NCI-H1417 treated with DMSO at 0.1 percent for 48 hours (cell line): ENCODE measurements at places on chromosomes 5 and 9.

- DNase-seq: no peak
Observed at GRCh38 chr9:26210338-26210851, 532.2 kb upstream of the TUSC1 start.

GRCh38 chr5:82356021-82356420 lies 77.9 kb upstream of the RPS23 start:
- no peak for DNase-seq

DNA sequence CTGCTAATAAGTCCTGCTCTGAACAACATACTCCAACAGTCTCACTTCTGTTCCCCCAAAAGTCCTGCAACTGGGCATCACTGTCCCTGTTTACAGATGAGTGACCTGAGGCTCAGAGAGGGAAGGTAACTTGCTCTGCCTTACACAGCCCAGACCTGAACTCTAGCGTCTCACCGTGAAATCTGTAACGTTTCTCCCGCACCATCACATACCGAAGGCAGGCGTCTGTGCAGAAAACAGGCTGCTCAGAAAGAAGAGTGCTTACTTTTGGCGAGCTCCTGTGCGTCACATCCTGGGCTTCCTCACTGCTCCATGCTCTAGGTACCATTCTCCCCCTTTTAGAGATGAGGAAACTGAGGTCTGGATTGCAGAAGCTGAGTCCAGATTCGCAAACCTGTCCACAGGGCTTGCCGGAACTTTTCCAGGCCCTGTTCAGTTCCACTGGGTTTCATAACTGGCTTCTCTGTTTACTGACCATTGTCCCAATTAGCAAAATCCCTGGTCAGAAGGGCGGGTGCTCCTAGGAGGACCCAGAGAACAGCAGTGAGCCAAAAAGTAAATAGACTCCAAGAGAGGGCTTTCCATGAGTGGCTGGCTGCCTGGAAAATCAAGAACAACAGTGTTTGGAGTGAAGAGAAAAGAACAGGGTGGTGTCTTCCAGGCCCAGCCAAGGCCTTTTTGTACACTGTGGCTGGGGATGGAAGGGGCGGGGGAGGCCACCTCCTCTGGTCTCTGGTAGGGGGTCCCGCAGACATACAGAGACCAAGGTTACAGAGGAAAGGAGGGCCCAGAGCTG lies 27.1 kb downstream of the GSN start:
- DNase-seq: no peak

- no peak for DNase-seq
Observed at GRCh38 chr5:179542170-179542569, 8.2 kb upstream of the RUFY1 start.
